ENCODE measurements at places on chromosomes 6 and 20.

DNA sequence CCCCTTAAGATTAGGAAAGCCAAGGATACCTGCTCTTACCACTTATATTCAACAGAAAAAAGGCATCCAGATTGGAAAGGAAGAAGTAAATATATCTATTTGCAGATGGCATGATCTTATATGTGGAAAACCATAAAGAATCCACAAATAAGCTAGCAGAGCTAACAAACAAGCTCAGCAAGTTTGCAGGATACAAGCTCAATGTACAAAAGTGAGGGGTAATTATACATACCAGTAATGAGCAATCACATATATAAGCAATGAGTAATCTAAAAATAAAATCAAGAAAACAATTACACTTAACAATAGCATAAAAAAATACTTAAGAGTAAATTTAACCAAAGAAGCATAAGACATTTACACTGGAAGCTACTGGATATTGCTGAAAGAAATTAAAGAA, 31.6 kb upstream of the HMGN3 start:
- H3K4me1 ChIP-seq: peaks cover 6% of the 10 kb centered on the region
- H3K4me3 ChIP-seq: no peak overlapping the region
- no peak overlapping the region for H3K27ac ChIP-seq
- no peak for DNase-seq
- H3K27me3 ChIP-seq: no peaks in the 10 kb centered on the region

DNA sequence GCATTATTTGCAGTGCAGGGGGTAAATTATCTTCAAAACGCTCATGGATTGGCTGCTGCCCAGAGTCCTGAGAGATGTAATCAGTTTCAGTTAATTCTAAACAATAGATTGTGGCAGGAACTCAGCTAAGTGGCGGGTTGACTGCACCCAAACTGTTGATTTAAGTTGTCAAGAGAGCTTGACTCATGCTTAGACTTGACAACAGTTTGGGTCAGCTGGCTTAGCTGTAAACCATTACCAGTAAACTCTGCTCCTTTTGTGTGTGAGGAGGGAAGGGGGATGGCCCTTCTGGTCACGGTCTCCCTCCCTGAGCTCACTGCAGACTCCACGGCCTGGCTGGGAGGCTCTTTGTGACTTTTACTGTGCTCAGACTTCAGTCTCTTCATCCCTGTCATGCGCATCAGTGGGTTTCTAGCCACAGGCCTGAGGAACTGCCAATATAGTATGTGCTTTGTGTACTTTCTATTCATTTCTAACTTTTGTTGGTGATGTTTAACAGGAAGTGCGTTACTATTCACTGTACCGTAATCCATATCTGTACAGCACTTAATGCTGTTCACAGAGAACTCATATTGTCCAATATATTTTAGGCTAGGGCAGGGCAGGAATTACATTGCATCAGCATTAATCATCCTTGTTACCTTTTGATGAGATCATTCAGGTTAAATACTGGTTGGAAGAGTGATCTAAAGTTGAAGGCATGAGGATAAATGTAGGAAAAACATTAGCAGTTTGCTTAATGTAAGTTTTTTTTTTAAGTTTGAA, 488.3 kb downstream of the CDKAL1 start:
- no peak overlapping the region for H3K4me3 ChIP-seq
- peak overlapping the region; percentile 13 for H3K27ac ChIP-seq
- no peaks in the 10 kb centered on the region for H3K27me3 ChIP-seq
- H3K36me3 ChIP-seq: peaks cover 5% of the 10 kb centered on the region
- H3K4me1 ChIP-seq: peaks cover 28% of the 10 kb centered on the region

GRCh38 chr6:137708481-137708880, 158.6 kb upstream of the TNFAIP3 start:
- DNase-seq: no peak
- H3K27ac ChIP-seq: no peak overlapping the region
- H3K4me1 ChIP-seq: peaks cover 11% of the 10 kb centered on the region
- H3K36me3 ChIP-seq: no peaks in the 10 kb centered on the region

DNA sequence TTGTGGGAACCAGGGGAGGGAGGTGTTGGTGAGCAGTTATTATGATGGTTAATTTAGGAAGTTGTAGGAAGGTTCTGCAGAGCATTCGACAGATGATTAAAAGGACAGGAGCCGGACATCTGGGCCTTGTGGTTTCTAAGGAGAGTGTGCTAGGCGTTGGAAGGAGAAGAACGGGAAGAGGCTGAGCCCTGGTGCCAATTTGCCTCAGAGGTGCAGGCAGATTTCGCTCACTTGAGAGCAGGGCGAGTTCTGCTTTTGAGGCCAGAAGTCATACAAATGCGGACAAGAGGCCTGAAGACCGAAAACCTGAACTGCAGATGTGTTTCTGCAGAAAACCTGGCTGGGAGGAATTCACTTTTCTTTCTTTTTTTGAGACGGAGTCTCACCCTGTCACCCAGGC, 30.5 kb upstream of the RPS6KA2 start:
- peaks cover 6% of the 10 kb centered on the region for H3K4me1 ChIP-seq
- no peak overlapping the region for H3K4me3 ChIP-seq
- H3K27ac ChIP-seq: no peak overlapping the region

DNA sequence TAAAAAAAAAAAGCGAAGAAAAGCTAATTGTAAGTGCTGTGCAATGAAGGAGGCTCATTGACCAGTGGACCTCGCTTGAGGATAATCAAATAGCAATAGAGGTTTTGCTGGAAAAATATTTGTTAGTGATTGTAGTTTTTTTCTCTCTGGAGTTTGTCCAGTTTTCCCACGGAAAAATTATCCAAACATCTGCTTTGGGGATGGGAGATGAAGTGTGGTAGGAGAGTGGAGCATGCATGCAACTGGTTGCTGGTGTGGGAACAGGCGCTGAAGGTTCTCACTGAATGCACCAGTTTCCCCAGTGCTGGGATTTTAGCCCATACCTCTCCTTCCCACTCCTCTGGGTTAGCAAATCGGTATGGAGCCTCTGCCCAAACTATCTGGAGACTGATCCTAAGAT, 281.7 kb upstream of the TAB2 start:
- no peak overlapping the region for H3K4me3 ChIP-seq
- no peak for DNase-seq
- H3K36me3 ChIP-seq: no peaks in the 10 kb centered on the region
- H3K27me3 ChIP-seq: no peaks in the 10 kb centered on the region
- peaks cover 56% of the 10 kb centered on the region for H3K4me1 ChIP-seq

DNA sequence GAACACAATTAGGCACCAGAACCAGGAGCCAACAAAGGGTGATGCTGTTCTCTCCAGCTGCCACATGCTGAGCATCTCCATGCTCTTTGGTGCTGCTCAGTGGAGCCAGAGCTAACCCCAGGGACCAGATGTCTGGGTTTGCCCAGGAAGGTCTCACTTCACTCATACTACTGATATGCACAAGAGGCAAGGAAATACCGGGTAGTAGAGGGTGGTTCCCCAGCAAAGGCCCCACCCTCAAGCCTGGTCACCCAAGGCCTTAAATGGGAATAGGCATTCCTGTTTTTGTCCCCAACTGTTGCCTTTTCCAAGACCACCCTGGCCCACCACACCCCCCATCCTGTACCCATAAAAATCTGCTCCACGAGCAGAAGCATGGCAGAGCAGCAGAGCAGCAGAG, 204.5 kb upstream of the TAB2 start:
- H3K27ac ChIP-seq: no peak overlapping the region
- no peaks in the 10 kb centered on the region for H3K4me1 ChIP-seq
- DNase-seq: no peak
- no peak overlapping the region for H3K4me3 ChIP-seq
- no peaks in the 10 kb centered on the region for H3K36me3 ChIP-seq

- H3K27me3 ChIP-seq: no peaks in the 10 kb centered on the region
- H3K4me1 ChIP-seq: peaks cover 32% of the 10 kb centered on the region
- H3K36me3 ChIP-seq: no peaks in the 10 kb centered on the region
Observed at GRCh38 chr6:48744948-48745347, 634.0 kb upstream of the PTCHD4 start.

- no peak for DNase-seq
- H3K36me3 ChIP-seq: no peaks in the 10 kb centered on the region
- no peak overlapping the region for H3K27ac ChIP-seq
- peaks cover 24% of the 10 kb centered on the region for H3K4me1 ChIP-seq
- H3K27me3 ChIP-seq: no peaks in the 10 kb centered on the region
Observed at GRCh38 chr6:79425589-79426311, 111.5 kb downstream of the LCA5 start.

- no peak overlapping the region for H3K27ac ChIP-seq
- DNase-seq: no peak
- peaks cover 54% of the 10 kb centered on the region for H3K4me1 ChIP-seq
- no peaks in the 10 kb centered on the region for H3K36me3 ChIP-seq
- H3K4me3 ChIP-seq: no peak overlapping the region
- H3K27me3 ChIP-seq: no peaks in the 10 kb centered on the region
Observed at GRCh38 chr20:57804470-57805250, 94.8 kb upstream of the PMEPA1 start.

GRCh38 chr6:46735720-46736031, 501 bp upstream of the PLA2G7 start:
- H3K27me3 ChIP-seq: peaks cover 78% of the 10 kb centered on the region
- H3K36me3 ChIP-seq: no peaks in the 10 kb centered on the region
- no peak for DNase-seq
- H3K27ac ChIP-seq: no peak overlapping the region
- H3K4me1 ChIP-seq: peaks cover 10% of the 10 kb centered on the region
- H3K4me3 ChIP-seq: peak overlapping the region; percentile 71

- peaks cover 17% of the 10 kb centered on the region for H3K4me1 ChIP-seq
- no peaks in the 10 kb centered on the region for H3K36me3 ChIP-seq
- no peak for DNase-seq
Observed at GRCh38 chr6:26175428-26176181, 88.4 kb downstream of the HFE start.

DNA sequence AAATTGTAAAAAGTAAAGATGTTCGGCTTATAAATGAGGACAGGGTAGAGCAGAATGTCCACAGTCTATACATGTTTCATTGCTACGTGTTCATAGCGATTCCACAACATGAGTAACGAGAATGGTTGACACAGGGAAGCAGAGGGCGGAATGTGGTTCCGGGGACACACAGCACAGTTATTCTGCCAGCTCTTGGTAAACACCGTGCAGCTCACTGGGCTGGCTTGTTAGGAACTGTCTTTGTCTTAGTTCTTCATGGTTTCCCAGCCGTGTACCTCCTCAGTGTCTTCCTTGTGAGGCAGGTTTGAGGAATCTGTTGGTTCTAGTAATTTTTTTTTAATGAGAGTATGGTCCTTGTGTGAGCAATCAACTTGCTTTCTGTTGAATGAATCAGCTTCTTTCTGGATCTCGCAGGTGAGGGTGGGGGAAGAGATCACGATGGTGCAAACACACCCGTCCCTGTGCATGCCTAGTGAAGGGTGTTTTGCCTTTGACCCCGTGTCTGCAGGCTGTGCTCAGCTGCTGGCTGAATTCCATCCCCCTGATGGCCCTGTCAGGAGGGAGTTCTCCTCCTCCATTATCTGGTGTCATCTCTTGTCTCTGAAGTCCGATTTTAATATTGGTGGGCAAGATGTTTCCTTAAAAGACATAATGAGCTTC, 168.2 kb downstream of the SMOC2 start:
- H3K4me3 ChIP-seq: no peak overlapping the region
- no peak for DNase-seq
- H3K27ac ChIP-seq: no peak overlapping the region
- peaks cover 18% of the 10 kb centered on the region for H3K4me1 ChIP-seq
- H3K36me3 ChIP-seq: no peaks in the 10 kb centered on the region

DNA sequence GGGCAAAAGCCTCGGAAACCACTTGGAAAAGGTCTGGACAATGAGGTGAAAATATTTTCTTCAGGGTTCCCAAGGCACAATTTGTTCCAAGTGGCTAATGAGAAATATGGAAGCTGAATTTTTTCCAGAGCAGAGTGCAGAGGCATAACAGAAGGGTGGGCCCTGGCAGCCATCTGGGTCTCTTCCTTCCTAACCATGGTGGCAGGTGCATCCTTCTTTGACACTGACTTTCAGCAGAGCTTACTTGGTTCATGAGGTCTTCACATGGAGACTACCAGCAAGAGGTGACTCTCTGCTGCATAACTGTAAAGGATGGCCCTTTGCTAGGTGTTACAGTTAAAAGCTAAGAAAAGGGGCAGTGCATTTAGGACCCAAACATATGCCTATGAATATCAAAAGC, 522.9 kb downstream of the KIF16B start:
- H3K27ac ChIP-seq: no peak overlapping the region
- H3K4me1 ChIP-seq: peaks cover 28% of the 10 kb centered on the region

- no peak overlapping the region for H3K27ac ChIP-seq
- peaks cover 7% of the 10 kb centered on the region for H3K4me1 ChIP-seq
- no peaks in the 10 kb centered on the region for H3K27me3 ChIP-seq
Observed at GRCh38 chr20:31808481-31808880, 10.7 kb upstream of the MYLK2 start.
